ENCODE measurements at places on chromosomes 6 and 20.

GRCh38 chr6:12608874-12609273 lies 107.7 kb upstream of the PHACTR1 start:
- no peak for DNase-seq

DNA sequence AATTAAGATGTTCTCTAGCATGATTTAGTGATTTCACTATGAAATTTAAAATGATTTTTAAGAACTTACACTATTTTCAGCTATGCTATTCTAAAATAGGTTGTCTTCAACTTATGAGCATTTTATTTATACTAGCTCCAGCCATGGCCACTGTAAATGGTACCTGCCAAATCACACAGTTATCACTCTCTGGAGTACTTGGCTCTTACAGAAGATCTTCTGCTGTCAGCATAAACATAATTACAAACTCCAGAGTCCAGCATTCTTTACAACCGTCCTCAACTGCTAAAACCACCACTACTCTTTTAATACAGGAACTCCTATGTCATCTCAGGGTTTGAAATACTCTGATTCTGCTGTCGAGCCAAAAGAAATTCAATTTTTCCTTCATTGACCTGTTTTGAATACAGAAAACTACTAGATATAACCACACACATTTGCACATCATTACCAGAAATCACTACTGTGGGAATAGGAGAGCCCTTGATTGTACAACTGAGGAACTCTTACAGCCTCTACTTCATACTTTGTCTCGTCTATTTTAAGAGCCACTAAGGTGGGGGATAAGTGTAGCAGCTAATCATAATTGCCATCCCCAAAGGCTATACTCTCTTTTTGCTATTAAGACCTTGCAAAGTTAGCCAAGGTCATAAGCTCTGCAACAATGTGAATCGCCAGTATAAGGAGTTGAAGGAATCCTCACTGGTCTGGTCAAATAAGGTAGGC lies 93.7 kb downstream of the PHIP start:
- no peak for DNase-seq

- DNase-seq: no peak
These were observed 454.6 kb upstream of the KHDRBS2 start for GRCh38 chr6:62740596-62740995.

DNA sequence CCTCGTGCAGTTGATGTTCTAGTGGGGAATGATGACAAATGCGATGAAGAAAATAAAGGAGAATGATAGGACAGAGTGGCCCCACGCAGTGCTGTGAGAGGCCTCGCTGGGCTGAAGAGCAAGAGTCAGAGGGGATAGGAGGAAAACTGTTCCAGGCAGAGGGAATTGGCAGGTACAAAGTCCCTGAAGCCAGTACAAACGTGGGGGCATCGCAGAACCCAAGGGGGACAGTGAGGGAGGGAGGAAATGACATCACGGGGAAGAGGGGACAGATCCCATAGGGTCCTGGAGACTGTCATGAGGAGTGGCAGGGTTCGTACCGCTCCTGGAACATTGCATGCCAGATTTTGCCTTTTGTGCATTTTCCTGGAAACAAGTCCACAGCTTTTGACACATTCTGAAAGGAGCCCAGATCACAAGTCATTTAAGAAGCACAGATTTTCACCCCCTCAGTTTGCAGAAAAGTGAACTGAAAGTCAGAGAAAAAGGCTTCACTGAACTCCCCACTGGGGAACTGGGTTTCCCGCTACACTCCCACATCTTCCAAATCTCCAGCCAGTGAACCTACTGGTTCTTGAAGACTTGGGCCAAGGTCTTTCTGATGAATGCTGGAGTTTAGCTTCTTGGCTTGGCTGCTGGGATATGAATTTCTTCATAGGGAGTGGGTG lies 77.0 kb downstream of the SULF2 start:
- no peak for DNase-seq

DNA sequence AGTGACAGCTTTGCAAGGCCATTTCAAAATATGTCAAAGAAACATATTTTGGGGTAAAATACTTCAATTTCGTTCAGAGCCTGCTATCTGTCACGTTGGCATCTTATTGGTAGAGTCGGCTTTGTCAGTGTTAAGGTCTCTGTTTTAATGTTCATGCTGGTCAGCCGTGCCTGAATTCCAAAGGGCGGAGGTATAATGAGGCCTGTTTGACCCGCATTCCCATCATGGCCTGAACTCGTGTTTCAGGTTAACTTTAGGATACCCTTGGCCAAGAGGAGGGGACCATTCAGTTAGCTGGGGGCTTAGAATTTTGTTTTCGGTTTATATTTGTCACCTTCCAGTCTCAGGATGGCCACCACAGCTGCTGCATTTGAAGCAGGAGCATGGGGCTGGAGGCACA lies 236.4 kb downstream of the NFATC2 start:
- no peak for DNase-seq

- peak; percentile 85 for DNase-seq
These were observed 141.8 kb upstream of the TENT5A start for GRCh38 chr6:81894306-81894705.

DNA sequence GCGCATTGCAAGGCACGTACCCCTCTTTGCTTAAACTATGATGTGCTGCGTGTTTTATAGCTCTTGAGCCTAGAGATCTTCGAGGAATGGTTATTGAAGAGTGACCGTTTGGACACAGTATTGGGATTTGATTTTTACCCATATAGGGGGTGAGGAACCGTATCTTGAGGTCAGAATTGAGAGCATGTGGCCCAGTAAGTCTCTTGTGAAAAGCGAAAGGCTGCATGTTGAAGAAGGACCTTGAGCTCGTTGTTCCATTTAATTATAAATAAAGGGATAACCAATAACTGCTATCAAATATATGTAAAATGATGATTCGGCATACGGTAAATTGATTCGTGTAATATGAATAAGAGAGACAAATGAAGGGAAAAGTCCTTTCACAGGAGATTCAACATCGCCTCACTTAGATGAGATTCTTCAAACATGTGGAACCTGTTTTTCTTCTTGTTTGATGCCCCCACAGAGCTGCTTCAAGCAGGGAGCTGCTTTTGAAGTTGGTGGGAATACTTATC lies 66.6 kb downstream of the AKAP12 start:
- no peak for DNase-seq

- no peak for DNase-seq
These were observed 20.0 kb downstream of the ZNF341 start for GRCh38 chr20:33751775-33752174.

DNA sequence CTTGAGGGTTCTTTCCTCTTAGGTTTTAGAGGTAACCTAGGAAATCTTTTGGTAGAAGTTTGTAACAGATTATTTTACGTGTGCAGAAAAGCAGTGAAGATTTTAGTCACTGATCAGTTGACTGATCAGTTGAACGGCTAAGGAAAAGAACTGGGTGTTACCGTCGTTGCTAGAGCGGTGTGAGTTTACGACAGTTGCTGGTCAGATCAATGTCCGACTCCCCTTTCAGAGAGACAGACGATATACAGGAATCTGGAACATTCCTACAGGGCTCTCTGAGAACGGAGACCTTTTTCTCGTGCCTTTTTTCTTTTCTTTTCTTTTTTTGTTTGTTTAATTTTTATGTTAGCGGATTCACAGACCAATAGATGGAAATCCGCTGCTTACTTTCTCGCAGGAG lies 132.1 kb upstream of the ZNF184 start:
- DNase-seq: no peak

DNA sequence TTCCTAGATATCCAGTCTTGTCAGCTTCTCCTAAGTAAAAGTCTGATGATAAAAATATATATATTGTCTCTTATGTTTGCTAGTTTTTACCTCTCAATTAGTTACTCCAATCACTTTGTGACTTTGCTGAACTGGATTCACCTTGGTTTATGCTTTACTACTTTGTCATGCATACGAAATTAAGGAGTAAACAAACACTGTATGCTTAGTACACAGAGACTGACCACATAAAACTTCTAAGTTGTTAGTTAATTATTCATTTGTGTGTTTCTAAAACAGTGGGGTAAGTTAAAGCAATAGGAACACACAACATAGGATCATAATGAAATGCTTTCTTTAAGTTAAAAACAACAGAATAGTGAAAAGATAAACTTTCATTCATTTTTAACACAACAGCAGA lies 877.3 kb upstream of the MAP3K7 start:
- no peak for DNase-seq

- DNase-seq: no peak
These were observed 55.8 kb upstream of the TAGAP start for GRCh38 chr6:159100395-159101182.

- peak; percentile 4 for DNase-seq
These were observed 39.6 kb upstream of the PRELID3B start for GRCh38 chr20:59082077-59082740.

DNA sequence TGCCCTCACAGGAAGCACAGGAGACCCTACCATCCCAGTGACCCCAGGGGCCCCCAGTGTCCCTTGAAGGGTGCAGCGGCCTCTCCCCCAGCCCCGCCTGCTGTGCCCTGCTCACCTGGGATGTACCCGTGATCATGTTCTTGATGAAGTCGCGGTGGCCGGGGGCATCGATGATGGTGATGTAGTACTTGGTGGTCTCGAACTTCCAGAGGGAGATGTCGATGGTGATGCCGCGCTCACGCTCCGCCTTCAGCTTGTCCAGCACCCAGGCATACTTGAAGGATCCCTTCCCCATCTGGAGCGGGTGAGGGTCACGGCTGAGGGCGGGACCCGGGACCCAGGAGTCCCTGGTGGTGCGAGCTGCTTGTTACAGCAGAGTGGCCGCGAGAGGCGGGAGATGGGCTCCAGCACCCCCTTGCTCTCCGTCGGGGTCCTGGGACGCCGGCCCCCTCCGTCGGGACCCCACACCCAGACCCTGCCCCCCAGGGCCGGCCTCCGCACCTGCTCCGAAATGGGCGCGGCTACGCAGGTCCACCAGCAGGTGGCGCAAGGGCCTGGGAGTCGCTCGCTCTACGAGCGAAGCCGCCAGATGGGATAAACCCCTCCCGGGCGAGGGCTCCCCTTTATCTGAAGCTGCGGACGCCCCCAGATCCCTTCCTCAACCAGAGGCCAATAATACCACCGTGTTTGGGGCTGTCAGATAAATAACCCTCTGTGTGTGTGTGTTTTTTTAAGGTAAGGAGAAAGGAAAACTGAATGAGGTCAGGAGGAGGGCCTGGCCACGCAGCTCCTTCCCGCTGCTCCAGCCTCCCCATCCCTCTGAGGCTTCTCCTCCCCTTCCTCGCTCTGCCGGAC lies 2.9 kb downstream of the EEF1A2 start:
- DNase-seq: peak; percentile 34
